Caco-2 (cell line): ENCODE measurements at places on chromosomes 6 and 20. TPM values are rescaled to one million over a fixed set of nuclear protein-coding genes. Genes with fewer than 3 reads are reported as not detected.
A peak's percentile ranks its signal among the peaks of the same experiment; 100 is the strongest.

The FAM162B gene
- total RNA-seq: not detected in 2 replicates

The MMP24 gene
- total RNA-seq: 13.0 and 15.6 TPM in 2 replicates

The GGTLC1 gene
- 0.68 and 1.3 TPM in 2 replicates for total RNA-seq

The WFDC5 gene
- not detected in 2 replicates for total RNA-seq

The TSHZ2 gene
- 0.07 TPM in 2 replicates for total RNA-seq

The CST1 gene
- total RNA-seq: 319 and 499 TPM in 2 replicates

The ULBP3 gene
- 8.1 and 8.5 TPM in 2 replicates for total RNA-seq

The CGAS gene
- total RNA-seq: 23.8 and 24.8 TPM in 2 replicates

The CST2 gene
- total RNA-seq: not detected in 2 replicates

The HDGFL1 gene
- total RNA-seq: not detected in 2 replicates

GRCh38 chr20:33490934-33491656 is 1.2 kb downstream of the CBFA2T2 start:
- no peak for DNase-seq

- no peak for DNase-seq
These were observed 264.1 kb downstream of the FOXC1 start for GRCh38 chr6:1873781-1874180.

- DNase-seq: no peak
These were observed 27.2 kb upstream of the BRPF3 start for GRCh38 chr6:36169023-36170007.

GRCh38 chr6:141562851-141563763 is 569.6 kb upstream of the GJE1 start:
- no peak for DNase-seq

DNA sequence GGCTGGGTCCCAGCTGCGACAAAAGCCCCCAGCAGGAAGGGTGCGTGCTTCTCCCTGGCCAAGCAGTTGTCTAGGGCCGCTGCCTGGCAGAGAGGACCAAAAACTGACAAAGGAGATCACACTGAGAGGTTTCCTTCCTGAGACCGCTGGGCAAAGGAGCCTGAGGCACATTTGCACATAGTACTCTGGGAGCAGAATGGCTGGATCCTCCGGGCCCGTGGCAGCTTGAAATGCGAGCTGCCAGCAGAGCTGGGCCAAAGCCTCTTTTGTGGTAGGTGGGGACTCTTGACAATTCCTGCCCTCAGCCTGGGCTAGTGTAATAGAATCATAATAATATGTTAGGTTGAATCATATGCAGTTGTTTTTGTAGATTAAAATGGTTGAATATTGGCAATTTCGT is 33.1 kb upstream of the RNF8 start:
- no peak for DNase-seq

GRCh38 chr6:39951191-39951590 is 16.9 kb upstream of the MOCS1 start:
- no peak for DNase-seq

GRCh38 chr6:28587746-28588075 is 62.0 kb downstream of the GPX5 start:
- no peak for DNase-seq

DNA sequence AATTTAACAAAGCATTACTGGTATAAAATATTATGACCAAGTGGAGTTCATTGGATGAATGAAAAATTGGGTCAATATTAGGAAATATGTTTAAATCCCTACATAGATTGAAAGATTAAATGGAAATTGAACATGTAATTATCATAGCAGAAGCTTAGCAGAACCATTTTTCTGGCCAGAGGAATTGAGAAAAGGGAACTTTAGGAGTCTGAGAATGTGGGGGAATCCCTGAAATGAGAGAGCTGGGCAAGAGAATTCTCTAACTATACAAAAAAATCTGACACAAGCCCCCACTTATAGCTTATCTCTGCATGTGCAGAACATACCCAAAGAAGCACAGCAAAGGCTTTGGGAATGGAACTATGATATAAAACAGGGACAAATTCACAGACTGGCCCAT is 67.4 kb upstream of the ARHGAP18 start:
- DNase-seq: no peak

DNA sequence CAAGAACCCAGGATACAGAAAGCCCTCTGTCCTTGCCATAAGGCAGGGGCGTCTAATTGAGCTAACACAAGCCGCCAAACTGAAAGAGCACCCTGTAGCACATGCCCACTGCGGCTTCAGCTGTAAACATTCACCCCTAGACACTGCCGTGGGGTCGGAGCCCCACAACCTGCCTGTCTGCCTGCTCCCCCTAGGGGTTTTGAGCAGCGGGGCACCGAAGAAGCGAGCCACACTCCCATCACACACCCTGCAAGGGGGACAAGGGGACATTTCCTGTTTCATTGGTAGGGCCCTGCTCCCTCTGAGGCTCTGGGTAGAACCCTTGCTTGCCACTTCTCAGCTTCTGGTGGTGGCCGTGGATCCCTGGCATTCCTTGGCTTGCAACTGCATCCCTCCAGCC is 45.2 kb upstream of the BCLAF1 start:
- DNase-seq: no peak

- no peak for DNase-seq
These were observed 4.2 kb upstream of the APMAP start for GRCh38 chr20:24996449-24997377.

DNA sequence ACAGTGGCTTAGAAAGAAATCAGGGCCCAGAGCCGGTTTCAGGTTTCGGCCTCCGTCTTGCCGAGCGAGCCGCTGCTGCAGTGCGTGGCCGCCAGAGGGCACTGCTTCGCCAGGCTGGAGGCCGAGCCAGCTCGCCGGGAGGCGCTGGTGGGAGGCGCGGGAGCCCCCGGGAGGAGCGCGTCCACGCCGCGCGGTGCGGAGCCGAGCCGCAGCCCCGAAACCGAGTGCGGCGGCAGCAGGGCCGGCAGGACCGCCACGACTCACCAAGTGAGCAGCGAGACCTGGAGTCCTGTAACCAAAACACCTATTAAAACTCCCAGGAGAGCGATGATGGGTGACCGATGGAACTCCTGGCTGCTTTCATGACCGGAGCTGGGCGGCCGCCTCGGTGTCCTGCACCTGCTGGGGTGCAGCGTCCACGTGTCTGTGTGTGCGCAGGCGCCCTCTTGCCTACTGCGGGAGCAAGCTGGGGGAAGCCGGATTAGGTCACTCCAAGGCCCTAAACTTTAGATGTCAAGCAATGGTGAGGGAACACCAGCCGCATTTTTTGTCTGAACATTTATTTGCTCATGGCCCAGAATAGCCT is 186.9 kb upstream of the UST start:
- DNase-seq: peak; percentile 57

DNA sequence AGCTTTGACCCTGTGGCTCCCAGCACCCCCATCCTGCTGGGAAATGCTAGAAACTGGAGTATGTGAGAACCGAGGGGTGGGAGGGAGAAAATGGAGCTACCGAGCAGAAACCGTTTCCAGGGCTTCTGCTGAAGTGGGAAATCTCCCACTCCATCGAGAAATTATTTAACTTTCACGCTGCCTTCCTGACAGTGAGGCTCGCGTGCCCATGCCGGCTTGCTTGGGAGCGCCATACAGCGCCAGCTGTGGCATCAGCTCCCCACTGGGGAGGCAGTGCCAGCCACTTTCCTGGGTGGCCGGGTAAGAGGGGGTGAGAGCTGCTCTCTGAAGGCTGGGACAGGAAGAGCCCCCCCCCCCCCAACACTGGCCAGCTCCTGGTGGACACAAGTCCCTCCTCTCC is 268.9 kb downstream of the TAF4 start:
- no peak for DNase-seq

GRCh38 chr6:19332806-19333460 is 504.2 kb upstream of the ID4 start:
- no peak for DNase-seq

DNA sequence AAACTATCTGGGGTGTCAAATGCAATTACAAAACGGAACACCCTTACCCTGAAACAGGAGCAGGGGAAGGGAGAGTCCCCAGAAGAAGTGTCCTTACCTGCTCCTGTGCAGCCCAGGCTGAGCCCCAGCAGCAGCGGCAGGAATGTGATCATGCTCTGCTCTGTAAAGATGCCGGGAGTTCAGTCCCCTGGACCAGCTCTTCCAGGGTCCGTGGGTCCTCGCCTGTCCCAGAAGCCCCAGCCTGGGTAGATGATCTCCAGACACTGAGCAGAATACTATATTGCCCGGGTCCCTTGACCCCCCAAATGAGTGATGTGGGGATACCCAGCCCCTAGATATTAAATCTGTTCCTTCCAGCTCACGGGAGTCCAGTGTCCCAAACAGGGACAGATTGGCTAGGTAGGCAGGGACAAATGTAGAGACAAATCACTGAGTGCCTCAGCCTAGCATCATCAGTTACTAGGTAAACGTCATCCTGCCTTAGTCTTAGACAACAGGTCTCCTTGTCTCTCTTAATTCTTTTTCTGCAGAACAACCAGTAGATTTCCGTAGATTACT is at the start of gene HLA-DMB:
TSS of gene HLA-DMB (minus strand) at position 373 of the 558 bp plus-strand sequence. CDS start at position 152, 221 bp downstream.
- DNase-seq: peak; percentile 53

DNA sequence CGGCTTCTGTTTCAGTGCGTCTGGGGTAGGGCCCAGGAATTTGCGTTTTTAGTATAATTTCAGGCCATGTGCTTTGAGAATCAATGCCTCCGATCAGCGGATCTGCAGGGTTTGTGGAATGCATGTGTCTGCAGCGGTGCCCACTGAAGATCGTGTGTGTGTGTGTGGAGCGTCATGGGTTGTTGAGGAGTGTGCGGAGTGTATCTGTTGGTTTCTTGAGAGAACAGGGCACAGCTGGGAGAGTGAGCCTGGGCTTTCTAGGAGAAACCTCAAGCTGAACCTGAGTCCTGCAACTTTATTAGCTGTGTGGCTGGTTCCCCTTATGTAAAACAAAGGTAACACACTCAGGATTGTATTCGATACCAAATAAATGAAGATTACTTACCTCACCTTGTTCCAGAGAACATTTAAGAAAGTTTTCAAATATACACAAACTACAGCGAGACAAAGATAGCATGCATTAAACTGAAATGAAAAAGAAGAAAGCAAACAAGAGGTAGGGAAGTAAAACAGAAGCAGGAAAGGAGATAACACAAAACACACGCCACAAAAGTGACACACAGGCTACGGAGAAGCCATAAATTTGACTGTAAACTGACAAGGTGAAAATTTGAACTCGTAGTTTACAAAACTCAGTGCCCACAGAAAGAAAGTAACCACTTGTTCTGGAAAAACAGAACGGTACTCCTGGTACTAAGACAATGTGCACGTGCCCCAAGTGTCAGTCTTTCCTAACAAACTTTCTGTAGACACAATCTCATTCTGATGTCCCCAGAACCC is 28.8 kb downstream of the PDE10A start:
- no peak for DNase-seq
